Fibroblast of mammary gland (primary cell): ENCODE measurements at places on chromosomes 6 and 20.
A peak's percentile ranks its signal among the peaks of the same experiment; 100 is the strongest.

DNA sequence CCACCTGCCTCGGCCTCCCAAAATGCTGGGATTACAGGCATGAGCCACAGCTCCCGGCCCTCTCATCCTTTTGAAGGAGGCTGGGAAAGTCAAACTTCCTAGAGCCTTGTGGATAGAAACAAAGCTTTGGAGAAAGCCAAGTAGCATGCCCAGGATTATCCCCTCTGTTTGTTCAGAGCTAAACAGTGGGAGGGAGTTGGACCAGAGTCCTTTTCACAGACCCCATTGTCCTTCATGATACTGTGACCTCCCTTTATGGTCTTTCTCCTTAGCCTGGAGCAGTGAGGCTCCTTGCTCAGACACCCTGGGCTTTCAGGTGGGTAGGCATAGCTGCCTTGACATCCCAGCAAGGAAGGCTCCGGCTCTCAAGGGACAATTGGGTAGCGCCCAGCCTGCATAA, 25.4 kb downstream of the ARFGEF3 start:
- no peak for DNase-seq

GRCh38 chr20:12581644-12582289, 427.0 kb upstream of the SPTLC3 start:
- DNase-seq = no peak

DNA sequence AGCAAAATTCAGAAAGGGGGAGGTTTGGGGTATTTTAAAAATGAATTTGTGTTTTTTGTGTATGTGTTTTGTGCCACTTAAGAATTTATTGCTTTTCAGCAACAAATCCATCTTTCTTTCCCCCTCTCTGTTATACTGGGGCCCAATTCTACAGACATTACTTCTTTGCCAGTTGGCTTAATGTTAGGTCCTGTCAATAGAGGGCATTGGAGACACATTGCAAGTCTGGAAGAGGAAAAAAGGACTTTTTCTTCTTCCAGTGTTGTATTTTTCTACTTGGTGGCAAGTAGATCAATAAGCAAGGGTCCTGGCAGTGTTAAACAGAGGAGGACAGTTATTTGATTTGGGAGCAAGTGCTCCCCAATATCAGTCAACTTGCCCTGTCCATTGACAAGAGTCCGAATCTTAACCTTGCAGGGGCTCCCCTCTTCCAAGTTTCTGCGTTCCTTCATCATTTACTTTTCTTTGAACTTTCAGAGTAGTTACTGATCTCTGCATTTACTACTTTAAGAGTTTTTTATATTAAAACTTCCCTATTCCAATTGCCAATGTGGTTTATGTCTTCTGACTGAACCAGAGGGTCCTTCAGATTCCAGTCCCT, 23.4 kb downstream of the SCML4 start:
- DNase-seq = no peak

DNA sequence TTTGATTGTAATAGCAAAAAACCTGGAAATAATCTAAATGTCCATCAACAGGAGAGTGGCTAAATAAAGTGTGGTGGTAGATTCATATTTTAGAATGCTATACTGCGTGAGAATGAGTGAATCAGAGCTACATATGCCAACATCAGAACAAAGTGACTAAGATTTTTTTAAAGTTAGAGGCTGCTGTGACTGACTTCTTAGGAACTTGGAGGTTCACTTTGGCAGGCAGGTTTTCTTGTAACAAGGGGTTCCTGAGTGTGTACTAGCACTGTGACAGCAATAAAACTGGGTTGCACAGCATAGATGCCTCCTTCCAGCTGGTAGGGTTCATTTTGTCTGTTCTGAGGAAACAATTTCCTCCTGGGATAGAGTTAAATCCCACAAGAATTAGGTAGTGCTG, 75.3 kb upstream of the ENPP5 start:
- peak; percentile 29 for DNase-seq
